A172 (cell line): ENCODE measurements at places on chromosomes 3 and 15. TPM values are rescaled to one million over a fixed set of nuclear protein-coding genes. Genes with fewer than 3 reads are reported as not detected.
A peak's percentile ranks its signal among the peaks of the same experiment; 100 is the strongest.

DNA sequence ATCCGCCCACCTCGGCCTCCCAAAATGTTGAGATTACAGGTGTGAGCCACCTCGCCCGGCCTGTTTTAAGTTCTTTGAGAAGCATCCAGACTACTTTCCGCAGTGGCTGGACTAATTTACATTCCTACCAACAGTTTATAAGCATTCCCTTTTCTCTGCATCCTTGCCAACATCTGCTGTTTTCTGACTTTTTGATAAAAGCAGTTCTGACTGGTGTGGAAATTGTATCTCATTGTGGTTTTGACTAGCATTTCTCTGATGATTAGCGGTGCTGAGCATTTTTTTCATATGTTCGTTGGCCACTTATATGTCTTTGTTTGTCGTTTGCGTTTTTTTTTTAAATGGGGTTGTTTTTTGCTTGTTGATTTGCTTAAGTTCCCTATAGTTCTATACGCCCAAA is 208.4 kb upstream of the DPPA4 start:
- DNase-seq: no peak

DNA sequence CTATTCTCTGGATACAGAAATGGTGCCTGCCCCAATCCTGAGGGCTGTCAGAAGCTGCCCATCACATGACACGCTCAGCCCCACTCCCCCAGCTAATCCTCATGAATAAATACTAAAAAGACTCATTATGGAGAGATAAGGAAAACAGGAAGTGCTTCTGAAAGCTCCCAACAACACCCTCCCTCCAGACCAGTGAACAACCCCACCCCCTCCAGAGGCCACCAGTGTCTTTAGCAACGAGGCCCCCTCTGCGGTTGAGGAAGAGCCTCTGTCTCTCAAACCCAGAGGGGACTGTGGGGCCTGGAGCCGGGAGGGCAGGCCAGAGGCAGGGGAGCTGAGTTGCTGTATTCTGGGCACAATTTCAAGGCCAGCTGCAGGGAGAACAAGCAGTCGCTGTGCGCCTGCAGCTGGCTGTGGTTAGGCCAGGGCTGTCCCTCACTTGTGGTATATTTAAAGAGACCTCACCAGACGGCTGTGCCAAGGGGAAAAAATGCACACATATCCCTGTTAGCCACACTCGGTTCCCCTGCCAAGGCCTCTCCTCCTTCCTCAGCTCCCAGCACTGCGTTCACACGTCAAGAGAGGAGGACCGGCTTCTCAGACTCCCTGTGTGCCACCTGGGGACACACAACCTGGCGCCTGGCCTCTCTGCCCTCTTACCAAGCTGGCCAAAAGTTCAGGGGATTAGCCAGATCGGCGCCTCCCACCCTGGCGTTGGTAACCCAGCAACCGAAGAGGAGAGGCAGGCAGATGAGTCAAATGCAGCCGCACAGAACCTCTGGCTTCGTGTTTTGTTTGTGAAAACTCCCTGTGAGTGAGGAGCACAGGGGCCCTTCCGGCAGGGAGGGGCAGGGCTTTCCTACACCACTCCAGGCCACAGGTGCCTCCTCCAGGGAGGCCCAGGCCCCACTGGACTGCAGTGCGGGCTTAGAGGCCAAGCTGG is 101.2 kb upstream of the ETV5 start:
- DNase-seq: peak; percentile 90

DNA sequence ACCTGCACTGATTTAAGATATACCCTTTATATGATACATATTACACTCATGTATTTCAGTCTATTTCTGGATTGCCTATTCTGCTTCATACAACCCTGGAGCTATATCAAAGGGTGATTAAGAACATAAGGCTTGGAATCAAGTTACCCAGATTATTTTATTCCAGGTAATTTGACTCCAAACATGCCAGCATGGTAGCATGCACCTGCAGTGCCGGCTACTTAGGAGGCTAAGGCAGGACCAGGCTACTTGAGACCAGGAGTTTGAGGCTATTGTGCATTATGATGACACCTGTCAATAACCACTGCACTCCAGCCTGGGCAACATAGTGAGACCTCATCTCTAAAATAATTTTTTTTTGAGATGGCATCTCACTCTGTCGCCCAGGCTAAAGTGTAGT is 50.4 kb upstream of the NEO1 start:
- DNase-seq: no peak

DNA sequence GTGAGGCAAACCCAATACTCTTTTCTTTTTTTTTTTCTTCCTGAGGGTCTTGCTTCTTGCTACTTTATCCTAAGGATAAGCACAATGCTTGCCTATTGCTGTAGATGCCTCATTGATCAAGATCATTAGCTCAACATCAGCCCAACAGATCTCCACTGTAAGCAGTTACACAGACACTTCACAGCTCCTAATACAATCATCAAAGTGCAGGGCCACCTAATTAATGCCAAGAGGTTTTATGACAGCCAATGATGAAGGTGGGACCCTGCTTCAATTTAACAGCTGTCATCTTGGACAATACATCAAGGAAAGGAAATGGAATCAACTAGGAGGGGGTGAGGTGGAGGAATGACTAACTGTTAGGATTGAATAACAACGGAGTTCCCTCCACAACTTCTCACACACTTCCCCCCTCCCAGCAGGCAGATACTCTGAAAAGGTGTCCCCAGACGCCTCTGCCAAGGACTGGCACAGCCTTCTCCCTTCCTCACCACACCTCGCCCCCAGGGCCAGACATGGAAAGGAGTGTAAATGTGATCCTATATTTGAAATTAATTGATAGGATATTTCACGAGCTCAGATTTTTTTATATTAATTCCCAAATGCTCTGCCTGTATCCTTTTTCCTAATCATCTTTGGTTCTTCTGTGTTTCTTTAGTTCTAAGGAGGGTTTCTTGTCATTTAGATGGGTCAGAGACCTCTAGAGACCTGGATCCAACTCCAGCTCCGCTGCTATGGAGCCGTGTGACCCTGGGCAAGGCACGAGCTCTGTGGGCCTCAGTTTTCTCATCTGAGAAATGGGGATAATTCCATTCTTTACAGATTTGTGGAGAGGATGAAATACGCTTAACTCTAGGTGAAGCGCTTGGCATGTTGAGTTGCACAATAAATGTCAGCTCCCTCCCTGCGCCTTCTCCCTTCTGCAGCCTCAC is 1.2 kb downstream of the DCLK3 start:
- DNase-seq: no peak

- DNase-seq: no peak
These were observed 21.2 kb upstream of the SPRED1 start for GRCh38 chr15:38231436-38231835.

- DNase-seq: no peak
These were observed 179.5 kb upstream of the EIF1B start for GRCh38 chr3:40129981-40130380.

GRCh38 chr15:60444289-60444912 is 34.5 kb downstream of the ICE2 start:
- peak; percentile 27 for DNase-seq

DNA sequence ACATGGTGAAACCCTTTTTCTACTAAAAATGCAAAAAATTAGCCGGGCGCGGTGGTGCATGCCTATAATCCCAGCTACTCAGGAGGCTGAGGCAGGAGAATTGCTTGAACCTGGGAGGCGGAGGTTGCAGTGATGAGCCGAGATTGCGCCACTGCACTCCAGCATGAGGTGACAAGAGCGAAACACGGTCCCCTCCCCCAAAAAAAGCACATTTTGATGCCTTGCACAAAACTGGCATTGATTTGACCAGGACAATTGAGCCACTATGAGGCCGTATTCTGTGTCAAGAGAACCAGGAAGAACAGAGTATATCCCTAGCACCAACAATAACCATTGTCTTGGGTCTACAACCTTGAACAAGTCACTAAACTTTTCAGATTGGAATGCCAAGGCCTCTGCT is 50.6 kb downstream of the SH3BP5 start:
- DNase-seq: no peak

DNA sequence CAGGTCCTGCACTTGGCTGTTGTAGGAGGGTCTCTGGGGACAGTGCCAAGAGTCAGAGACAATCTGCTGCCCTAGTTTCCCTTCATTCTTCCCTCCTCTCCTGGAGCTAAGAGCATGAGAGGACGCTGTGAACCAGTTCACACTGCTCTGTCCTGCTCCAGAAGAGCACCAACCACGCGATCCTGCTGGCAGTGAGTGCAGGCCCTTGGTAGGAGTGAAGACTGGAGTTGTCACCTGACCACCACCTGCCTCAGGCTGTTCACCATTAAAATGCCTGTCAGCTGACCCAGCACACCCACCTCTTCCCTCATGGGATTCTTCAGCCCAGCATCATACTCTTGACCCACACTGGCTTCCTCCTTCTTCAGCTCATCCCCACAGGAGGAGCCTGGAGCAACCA is 2.9 kb downstream of the TM6SF1 start:
- no peak for DNase-seq

- no peak for DNase-seq
These were observed 91.6 kb downstream of the IQSEC1 start for GRCh38 chr3:12981306-12982275.

GRCh38 chr3:50338965-50339364 is 1.7 kb downstream of the RASSF1 start:
- DNase-seq: no peak

DNA sequence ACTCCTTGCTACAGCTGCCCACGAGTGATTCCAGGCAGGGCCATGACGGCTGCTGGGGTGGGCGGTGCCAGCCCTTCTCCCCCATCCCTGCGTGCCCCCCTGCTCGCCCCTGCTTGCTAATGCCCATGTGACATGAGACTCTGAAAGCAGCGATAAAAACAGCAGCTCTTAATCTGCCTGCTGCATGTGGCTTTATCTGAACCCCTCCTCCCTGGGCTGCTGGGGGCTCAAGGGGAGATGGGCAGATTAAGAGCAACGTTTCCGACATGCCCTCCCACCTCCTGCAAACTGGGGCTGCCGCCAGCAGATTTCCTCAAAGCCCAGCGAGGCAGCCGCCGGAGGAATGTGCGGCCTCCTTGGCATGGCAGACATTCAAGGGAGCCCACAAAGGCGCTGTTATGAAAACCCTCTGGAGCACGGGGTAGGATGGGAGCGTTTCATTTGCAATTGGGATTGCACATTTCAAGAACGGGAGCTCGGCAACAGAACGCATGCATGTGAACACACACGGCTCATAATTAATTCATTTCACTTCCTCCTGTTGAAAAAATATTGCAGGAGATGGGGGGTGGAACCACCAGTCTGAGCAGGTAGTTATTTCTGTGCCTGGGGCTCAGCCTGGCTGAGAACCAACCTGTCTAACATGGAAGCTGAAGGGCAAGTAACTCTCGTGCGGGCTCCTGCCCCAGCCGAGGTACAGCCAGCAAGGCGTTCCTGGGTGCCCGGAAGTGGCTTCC is 504.2 kb upstream of the PROK2 start:
- DNase-seq: peak; percentile 38

DNA sequence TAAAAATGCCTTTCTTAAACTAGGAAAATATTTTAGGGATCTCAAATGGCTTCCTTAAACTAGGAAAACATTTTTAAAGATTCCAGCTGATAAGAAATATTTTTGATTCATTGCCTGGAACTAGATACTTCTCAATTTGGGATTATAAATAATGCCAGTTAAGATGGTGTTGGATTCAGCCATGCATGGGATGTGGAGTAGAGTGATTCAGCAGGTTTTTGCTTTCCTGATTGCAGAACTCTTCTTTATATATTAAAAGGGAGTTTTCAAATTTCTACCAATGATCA is 15.6 kb downstream of the FILIP1L start:
- DNase-seq: no peak

DNA sequence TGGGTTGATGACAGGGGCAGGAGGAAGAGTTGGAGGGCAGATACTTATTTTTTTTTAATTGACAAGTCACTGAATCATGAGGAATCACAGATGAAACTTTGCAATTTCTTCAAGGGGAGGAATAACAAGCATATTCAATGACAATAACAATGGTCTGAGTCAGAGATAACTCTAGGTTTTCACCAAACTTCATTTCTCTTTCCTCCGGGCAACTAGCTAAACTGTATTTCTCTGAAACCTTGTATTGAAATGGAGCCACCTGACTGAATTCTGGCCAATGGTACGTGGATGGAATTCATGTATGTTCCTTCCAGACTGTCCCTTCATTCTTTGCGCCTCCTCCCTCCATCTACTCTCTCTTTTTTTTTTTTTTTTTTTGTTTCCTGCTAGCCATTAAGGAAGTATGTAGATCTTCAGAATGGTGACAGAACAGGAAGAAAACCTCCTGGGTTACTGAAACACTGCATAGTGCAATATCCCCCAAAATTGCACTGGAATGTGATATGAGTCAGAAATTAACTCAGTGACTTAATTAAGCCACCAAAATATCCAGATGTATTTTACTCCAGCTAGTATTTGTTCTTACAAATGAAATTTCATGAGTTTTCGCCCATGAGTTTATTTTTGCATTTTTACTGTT is 495.4 kb downstream of the OTOL1 start:
- DNase-seq: peak; percentile 6

DNA sequence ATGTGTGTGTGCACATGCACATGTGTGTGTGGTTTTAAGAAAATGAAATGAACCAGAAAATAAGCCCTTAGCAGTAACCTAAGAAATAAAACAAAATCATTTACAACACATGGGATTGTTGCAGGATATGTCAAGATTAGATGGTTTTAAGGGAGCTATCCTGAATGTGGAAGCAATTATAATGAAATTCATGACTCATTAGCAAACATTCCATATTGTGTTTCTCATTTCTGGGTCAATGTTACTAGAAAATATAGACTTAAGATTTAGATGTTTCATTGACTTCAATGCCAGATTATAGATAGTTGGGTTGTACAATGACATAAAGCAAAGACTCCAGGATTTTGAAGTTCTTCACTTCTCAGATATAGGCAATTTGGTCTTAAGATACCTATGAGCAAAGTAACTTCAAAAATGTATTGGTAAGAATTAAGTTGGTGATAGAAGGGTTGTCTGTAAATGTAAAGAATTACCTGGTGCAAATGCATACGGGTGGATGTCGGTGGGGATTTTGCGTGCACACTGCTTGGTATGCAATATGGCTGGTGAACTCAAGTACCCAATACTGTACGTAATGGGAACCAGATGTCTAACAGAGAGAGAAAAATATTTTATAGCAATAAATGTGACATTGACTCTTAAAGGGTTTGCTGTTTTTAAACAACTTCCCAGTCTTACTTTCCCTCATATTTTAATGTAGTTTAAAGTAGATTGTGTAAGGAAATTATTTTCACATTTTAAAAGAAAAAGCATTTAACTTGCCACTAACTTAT is 53.9 kb upstream of the NR2F2 start:
- DNase-seq: peak; percentile 57

GRCh38 chr3:159069091-159069490 is 267.2 kb downstream of the MFSD1 start:
- DNase-seq: no peak

DNA sequence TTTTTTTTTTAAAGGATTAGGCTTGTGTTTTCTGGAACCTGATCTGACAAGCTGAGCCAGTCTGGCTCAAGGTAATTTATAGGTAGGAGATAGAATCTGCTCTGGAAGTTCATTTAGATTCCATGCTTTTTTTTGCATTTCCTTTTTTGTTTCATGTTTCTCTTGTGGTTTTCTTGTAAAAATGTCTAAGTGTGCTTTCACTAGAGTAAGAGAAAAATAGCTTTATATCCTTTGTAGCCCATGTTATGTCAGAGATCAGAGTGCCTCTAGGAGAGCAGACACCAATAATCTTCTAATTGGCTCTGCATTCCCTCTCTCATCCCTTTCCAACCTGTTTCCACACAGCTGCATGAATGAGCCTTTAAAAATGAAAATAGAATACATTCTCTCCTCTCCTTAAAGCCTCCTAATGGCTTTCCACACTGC is 389.8 kb upstream of the KCNMB2 start:
- DNase-seq: no peak

Gene BCL2A1
- total RNA-seq: not detected in 2 replicates

Gene STIMATE
- total RNA-seq: 8.6 and 10.2 TPM in 2 replicates

Gene SMCO1
- total RNA-seq: not detected in 2 replicates

Gene CCR9
- total RNA-seq: not detected in 2 replicates

Gene MESD
- total RNA-seq: 19.5 and 20.2 TPM in 2 replicates

Gene SLC9C1
- not detected in 2 replicates for total RNA-seq

Gene NRROS
- not detected in 2 replicates for total RNA-seq

Gene RASGRP1
- 1.5 and 1.6 TPM in 2 replicates for total RNA-seq

Gene ULK4
- total RNA-seq: 2.0 and 9.6 TPM in 2 replicates
